ENCODE measurements at places on chromosomes 5 and 9.

DNA sequence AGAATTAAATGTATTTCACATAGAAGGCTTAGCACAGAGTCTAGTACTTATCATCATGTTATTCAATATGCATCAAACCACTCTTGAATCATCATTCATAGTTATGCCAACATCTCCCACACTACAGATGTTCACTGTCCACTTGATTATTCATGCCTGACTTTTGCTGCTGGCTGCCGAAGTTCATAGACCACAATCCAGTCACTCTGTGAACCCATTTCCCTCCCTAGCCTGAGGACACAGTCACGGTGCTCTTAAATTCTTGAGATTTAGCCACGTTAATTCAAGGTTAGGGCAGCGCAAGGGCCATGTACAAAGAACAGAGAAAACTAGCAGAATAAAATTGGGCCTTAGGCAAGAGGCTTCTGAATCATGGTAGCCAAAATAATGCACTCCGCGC lies 32.4 kb downstream of the ABCA1 start:
- DNase-seq: no peak

DNA sequence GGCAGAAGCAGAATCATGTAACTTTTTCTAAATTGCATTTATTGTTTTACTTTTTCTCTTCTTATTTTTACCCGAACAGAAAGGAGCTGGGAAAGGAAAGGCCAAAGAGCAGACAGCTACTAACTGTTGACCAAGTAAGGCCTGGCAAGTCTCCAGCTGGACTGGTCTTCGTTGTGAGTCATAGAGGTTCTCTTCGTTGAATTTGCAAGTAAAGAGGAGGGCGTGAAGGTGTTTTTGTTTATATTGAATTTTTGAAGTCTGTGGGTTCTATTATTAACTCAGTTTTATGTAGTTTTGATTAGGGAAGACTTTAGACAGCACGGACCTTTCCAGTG lies 416.5 kb upstream of the CCNH start:
- DNase-seq: no peak

DNA sequence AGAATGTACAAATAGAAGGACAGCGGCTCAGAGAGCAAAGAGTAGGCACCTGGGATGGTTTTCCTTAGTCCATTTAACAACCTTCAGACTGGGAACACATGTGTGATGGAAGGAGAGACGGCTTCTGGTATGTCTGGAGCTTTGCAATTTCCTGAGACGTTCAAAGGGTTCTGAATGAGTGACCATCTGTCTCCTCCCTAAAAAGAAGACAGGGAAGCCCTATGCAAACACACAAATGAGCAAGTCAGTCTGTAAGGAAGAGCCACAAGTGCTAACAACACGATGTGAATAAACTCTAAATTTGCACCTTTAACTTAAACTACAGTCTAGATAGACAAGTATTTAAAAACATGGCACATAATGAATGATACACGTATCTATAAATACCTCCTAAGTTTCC lies 391.0 kb downstream of the ICE1 start:
- DNase-seq: no peak

GRCh38 chr5:88930335-88930734 lies 47.4 kb upstream of the MEF2C start:
- no peak for DNase-seq

GRCh38 chr9:3361116-3361515 lies 164.7 kb downstream of the RFX3 start:
- no peak for DNase-seq

DNA sequence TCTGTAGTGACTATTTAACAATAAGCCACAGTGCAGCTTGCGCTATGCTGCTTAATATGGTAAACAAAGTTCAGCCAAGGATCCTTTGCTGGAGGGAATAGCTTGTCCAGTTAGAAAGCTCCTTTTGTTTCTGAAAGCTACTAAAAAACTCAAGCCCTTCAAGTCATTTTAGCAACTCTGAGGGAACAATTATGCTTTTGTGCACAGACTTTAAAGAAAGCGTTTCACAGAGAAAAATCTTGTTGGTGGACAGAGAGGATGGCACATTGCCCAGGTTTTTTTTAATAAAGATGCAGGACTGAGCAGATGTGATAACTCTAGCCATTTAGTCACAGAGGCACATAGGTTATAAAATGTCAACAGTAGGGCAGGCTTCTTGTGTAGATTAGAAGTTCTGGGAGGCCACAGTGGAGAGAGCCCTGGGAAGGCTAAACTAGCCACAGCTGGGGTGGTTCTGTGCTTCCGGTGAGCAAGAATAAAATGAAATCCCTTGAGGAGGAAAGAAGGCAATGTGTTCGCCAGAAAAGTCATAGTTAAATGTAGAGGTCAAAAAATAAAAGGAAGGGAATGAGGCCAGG lies 63.4 kb downstream of the ALDH7A1 start:
- no peak for DNase-seq

GRCh38 chr5:153884612-153884957 lies 154.1 kb downstream of the FAM114A2 start:
- DNase-seq: no peak

DNA sequence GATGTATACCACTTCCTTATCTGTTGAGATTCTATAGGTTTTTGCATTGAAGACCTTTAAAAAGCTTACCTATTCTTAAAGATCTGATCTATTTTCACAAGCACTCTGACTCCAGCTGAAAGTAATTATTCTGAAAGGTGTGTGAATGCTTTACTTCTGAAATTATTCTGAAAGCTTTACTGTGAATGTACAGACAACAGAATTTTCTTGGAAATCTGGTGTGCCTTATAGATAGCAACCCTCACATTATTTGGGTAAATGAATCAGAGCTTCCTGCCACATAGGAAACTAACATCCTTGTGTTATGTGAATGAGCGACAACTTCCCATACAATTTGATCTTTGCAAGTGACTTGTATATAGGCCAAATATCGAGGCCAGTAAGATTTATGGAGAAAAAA lies 6.5 kb downstream of the CDO1 start:
- no peak for DNase-seq

DNA sequence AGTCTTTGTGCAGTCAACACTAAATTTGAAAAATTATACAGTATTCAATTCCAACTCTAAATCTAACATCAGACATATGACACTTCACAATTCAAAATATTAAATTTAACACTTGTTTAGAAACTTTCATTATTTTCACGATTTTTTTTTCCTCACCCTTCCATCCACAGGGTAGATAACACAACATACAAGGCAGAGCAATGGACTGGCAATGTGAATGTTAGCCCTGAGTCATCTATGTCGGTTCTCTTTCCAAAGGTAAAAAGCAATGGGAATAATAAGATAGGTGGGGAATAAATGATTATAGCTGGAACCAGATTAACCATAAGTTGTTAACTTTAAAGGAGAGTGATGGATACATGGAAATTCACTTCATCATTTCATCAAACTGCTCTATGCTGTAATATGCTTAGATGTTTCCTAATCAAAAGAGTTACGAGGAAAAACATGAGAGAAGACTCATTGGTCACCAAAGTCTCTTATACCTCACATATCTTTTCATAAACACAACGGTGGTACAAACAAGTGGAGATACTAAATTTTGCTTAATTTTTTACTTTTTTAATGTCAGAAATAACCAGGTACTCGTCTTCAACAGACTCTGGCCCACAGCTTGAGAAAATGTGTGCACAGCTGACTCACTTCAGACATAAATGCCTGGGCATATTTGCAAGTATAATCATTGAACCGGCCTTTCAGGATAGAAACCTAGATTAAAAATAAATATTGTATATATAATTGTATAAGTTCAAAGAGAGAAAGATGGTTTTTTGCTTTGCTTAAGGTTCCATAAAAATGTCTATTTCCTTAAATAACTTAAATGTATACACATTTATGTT lies 23.0 kb downstream of the RFX3 start:
- no peak for DNase-seq

DNA sequence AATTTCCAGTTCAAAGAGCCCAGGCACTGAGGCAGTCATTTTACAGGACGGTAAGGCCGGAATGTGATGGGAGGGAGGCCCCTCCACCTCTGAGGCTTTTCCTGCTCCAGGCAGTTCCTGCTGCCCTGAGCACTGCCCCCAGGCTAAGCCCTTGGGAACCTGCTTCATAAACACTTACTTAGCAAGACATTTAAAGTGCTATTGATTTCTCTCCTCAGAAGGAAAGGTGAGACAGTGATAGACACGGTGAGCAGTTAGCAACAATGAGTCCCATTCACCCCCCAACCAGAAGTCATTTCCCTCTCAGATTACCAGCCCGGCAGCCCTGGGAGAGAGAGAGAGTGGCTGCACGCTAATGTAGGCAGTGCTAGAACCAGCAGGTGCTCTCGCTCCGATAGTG lies 462.5 kb downstream of the SPOCK1 start:
- no peak for DNase-seq

- no peak for DNase-seq
Measured at GRCh38 chr5:56071470-56071869, 76.7 kb upstream of the IL6ST start.

All from fibroblast of skin of left quadriceps (primary cell).